ENCODE measurements at places on chromosomes 2 and 18.

DNA sequence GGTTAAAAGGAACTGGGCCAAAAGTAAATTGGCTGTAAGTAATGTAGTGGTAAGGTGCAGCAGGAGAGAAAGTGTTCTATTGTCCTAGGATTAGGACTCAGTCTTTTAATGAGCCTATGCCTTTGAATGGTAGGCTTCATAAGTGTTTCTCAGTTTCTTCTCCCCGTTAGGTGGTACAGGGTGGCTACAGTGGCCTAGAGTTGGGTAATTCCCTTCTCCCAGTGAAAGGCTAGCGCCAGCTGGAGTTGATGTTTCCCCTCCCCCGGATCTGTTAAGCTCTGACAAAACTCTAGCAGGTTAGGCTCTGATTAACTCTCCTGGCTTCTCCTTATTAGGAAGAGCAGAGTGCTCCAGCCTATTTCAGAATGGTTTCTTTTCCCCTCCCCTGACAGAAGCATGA, 127.7 kb downstream of the DNAH6 start:
- DNase-seq = no peak

DNA sequence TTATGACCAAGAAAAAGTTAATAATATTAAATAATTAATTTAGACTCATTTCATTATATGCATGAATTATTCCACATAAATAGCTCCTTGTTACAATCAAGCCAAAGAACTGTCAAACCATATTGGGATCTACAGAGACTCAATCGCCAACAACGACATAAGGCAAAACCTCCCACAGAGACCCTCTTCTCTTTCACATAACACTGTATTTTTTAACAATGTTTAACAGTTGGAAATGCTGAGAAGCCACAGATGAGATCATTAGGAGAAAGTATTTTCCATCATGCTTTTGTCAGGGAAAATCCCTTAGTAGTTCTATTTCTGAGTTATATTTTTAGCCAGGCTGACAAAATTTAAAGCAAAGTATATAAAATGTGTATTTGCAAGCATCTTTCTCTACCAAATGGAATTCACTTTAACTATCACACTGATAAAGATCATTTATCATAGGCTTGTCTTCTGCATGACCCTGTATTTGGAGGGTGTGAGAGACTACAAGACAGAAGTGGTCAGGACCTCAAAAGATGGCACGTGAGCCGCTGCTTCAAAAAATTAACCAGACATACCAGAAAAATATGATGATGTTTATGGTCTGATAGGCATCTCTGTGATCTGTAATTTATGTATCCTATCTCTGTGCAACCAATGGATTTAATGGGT, 383.8 kb downstream of the NRXN1 start:
- DNase-seq = no peak

GRCh38 chr2:119753041-119753929, 6.4 kb upstream of the PTPN4 start:
- peak; percentile 27 for DNase-seq

DNA sequence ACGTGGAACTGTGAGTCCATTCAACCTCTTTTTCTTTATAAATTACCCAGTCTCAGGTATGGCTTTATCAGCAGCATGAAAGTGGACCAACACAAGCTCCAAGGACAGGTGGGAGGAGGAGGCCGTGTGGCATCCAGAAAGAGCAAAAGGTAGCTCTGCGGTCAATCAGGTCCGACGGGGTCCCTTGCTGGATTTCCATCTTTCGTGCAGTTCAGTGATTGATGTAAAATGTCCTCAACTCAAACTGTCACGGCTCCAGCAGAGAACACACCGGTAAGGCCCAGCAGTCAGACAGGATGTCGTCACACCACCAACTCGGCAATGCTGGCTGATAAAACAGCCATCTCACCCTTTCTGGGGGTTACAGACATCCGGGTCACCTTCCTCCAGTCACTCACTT, 123.3 kb downstream of the PXDN start:
- no peak for DNase-seq

DNA sequence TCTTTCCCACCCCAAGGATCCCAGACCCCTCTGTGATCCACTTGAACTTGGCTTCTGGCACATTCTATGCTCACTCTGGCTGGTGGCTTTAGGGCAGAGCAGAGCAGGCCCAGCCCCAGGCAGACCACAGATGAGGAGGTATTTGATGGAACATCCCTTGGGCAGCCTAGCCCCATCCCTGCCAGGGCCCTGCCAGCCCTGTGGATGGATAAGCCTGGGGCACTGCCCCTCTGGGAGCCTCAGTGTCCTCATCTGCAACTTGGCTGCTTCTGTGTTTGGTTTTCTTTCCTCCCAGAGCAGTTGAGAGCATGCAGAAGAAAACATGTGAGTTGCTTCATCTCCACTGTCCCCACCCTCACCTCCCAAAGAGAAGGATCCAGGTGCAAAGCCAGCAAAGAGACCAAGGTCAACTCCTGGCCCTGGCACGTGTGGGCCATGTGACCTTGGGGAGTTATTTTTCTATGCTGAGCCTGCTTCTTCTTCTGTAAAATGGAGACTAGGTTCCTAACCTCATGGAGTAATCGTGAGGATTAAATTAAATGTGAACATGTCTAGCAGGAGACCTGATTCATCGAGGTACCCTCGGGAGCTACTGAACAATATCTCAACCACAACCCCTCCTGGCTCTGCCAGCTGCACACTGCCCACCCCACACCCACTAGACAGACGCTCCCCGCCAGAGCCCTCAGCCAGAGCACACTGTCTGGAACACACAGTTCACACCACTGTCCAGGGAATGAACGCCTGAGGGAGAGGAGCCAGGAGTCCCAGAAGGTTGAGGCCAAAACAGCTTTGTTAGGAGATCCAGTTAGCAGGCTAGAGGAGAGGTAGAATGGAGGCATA, 14.6 kb upstream of the TNS1 start:
- no peak for DNase-seq

All from activated CD8-positive, alpha-beta memory T cell treated with anti-CD3 and anti-CD28 coated beads, Interleukin-2, amount 50 U/mL, for 4 hours (primary cell).